ENCODE measurements at places on chromosomes 13 and 19. TPM values are rescaled to one million over a fixed set of nuclear protein-coding genes. Genes with fewer than 3 reads are reported as not detected.

The RFPL4A gene
- total RNA-seq = not detected

The PRR19 gene
- total RNA-seq = 0.14 TPM

The APOC1 gene
- 3.6 TPM for total RNA-seq

The CRLF1 gene
- total RNA-seq = 28.7 TPM

The ZNF540 gene
- 1.2 TPM for total RNA-seq

The TUBB4A gene
- total RNA-seq = not detected

The ADAMTSL5 gene
- total RNA-seq = 2.1 TPM

The ZNF302 gene
- total RNA-seq = 15.4 TPM

The ZNF584 gene
- 12.7 TPM for total RNA-seq

The GPX4 gene
- 344 TPM for total RNA-seq

The LCP1 gene
- 0.28 TPM for total RNA-seq

The ARID3A gene
- total RNA-seq = 16.9 TPM

The KLHL1 gene
- not detected for total RNA-seq

The SLAIN1 gene
- 0.14 TPM for total RNA-seq

The STAP2 gene
- total RNA-seq = 4.3 TPM

Data from smooth muscle cell of bladder (primary cell).